ENCODE measurements at places on chromosomes 12 and 14.

DNA sequence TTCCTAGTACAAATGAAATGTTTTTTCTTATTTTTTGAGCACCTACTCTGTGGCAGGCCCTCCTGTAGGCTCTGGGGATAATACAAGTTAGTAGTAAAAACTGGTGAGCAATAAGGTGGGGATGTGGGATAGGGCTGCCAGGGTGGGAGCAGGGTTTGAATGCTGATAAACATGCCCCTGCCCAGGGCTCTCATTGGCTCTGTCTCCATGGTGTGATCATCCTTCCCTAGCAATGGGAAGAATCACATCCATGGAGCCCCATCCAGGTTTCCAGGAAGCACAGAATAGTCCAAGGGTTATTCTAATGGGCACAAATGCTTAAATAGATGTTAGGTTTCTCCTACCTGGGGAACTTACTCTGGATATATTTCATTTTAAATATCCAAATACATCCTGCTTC, 45.5 kb downstream of the GIT2 start:
- DNase-seq = no peak

GRCh38 chr12:19799895-19800602, 360.8 kb downstream of the AEBP2 start:
- no peak for DNase-seq

- DNase-seq = no peak
Observed at GRCh38 chr12:100024974-100025555, 40.3 kb upstream of the ANKS1B start.

GRCh38 chr12:45669093-45669492, 60.4 kb upstream of the ARID2 start:
- DNase-seq = no peak

- DNase-seq = no peak
Observed at GRCh38 chr14:95677179-95677835, 8.9 kb upstream of the TCL1B start.

DNA sequence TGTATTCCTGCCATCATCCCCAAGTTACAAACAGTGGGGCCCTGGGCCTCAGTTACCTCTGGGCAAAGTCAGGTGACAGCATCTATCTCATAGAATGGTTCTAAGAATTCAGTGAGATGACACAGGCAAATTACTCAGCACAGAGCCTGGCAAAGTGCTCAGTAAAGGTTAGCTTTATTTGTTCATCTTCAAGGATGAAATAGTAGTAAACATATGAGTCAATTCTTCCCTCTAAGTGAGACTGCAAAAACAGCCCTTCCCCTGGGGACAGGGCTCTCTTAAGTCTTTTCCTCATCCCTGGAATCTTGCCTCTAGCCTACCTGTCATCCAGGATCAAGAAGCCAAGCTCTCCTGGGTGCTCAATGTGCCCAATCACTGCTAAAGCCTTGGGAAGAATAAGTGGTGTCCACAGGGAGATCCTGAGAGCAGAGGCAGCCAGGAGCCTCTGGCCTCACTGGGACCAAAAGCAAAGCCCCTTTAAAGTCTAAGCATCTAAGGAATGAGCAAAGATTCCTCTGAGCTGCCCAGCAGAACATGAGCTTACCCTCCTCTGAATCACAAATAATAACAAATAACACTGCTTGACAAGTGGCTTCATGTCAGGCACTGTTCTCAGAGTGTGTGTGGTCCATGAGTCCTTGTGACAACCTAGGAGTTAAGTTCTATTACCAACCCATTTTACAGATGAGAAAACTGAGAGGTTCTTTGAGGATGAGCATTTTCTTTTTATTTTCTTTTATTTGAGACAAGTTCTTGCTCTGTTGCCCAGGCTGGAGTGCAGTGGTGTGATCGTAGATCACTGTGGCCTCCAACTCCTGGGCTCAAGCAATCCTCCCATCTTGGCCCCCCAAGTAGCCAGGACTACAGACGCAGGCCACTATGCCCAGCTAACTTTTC, 12.1 kb downstream of the NUAK1 start:
- no peak for DNase-seq

DNA sequence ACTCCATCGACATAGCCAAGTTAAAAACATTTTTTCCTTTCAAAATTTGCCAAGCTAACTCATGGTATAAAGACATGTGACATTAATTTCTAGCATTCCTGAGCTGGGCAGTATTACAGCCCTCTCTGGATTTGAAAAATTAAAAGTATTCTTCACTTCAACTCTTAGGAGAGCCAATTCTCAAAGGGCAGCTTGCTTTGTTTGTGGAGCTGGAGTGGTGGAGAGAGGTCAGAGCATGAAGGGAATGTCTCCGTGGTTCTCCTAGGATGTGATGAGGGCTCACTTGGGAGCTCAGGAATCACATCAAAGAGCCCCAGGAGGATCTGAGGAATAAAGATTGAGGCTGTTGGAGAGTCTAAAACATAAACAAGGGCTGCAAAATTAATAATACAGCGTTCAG, 46.9 kb upstream of the RGS6 start:
- DNase-seq = no peak

DNA sequence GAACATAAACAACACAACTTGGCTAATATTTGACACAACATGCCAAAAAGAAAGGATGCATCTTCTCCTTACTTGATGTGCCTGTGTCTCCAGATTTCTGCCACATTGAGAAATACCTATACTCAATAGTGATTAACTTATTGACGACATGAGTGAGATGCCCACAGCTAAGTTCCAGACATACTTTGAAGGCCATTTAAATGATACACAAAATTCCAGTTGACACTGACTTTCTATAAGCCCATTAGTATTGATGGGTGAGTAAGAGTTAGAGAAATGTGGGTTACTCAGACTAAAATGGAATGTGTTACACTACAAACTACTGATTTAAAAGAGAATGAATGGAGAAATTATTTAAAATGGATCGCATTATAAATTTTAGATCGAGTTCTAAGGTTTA, 838.2 kb upstream of the MGAT4C start:
- no peak for DNase-seq

DNA sequence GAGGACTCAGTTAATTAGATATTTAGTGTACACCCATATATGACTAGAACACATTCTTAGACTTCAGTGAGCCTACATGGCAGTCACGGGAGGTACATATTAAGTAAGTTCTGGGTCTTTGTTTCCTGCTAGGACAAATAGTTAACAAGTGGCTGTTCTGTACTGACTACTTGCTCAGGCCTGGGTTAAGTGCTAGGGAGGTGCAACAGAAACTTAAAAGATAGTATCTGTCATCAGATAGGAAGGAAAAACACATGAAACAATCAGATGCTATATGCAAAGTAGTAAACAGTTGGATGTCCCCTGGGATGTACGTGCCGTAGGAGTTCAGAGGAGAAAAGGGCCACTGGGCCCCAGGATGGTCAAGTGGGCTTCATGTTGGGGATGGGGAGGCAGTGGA, 59.5 kb downstream of the SLC4A8 start:
- no peak for DNase-seq

DNA sequence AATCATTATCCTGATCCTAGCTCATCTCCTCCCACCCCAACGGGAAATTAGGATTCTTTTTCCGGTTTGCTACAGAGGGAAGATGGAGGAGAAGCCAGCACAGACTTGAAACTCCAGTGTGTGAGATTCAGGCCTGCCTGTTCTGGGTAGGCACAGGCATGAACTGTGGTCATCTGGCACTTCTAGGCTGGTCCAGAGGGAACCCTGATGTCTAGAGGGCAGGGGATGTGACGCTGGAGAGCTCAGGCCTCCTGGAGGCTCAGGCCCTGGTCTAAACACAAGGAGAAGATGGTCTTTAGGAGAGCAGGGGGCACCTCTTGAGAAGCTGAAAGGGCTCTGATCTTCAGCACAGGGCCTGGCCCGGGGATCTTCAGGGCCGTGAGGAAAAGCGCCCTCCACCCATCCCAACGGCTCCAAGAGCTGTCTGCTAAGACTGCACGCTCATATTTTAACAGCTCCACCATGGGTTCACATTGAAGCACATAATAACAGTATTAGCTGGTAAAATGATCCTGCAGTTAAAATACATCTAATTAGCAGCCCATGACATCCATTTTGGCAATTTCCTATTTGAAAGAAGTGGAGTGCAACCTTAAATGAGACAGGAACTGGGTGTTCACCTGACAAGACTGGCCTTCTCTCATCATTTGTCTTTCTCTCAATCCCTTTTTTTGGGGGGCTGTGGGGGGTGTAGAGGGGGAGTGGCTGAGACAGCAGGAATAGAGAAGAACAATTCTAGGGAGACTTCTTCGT, 35.4 kb downstream of the BCL11B start:
- no peak for DNase-seq

- no peak for DNase-seq
Observed at GRCh38 chr14:22651586-22651985, 7.4 kb upstream of the OR6J1 start.

DNA sequence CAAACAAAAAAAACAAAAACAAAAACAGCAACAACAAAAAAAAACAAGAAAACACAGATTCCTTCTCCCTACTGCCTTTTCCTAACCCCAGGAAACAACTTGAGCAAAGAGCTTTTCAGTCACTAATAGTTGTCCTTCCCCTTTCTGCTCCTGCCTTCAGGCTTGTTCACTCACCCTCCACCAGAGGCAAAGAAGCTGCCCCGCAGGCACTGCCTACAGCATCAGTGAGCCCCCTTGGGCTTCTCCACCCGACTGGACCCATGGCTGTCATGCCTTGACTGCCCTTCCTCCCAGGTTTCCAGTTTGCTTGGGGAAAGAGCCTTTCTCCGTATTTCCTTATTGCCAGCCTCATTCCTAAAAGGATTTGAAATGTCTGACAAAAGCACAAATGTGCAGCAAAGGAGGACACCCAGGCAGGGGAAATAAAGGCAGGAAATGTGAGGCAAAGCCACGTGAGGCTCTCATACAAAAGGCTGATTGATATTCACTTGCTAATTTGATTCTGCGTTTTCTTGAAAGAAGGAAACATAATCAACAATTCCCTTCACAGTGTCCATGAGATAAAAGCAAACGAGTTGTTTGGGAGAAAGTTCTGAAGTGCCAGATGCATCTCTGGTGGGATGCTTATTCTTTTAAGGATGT, 85.7 kb downstream of the GPATCH2L start:
- DNase-seq = no peak

GRCh38 chr14:74135426-74135825, 50.7 kb downstream of the LIN52 start:
- DNase-seq = no peak

GRCh38 chr14:104461676-104462449, 117.7 kb upstream of the C14orf180 start:
- no peak for DNase-seq

DNA sequence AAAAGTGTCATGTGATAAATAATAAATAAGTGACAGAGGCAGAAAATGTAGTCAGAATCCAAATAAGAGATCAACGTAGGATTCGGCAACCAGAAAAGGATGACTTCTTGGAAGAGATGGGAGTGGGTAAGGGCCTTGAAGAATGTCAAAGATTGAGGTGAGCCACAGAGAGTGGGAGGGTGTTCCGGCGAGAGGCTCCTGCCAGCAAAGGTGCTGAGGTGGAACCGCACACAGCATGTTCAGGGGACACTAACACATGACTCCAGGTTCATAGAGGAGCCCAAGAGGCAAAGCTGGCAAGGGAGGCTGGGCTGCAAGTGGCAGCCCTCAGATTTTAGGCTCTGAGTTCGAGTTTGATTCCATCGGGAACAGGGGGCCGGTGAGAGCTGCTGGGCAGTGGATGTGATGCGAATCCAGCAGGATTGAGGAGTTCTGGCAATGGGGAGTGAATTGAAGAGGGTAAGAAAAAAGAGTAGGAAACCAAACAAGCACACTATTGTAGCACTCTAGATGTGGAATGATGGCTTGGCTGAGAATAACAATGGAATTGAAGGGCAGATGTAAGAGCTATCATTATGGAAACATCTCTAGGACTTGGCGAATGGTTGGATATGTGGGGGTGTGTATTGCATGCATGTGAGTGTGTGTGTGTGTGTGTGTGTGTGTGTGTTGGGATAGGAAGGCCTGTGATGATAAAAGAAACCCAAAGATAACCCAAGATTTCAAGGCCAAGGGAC, 36.5 kb downstream of the LRRC74A start:
- DNase-seq = no peak

DNA sequence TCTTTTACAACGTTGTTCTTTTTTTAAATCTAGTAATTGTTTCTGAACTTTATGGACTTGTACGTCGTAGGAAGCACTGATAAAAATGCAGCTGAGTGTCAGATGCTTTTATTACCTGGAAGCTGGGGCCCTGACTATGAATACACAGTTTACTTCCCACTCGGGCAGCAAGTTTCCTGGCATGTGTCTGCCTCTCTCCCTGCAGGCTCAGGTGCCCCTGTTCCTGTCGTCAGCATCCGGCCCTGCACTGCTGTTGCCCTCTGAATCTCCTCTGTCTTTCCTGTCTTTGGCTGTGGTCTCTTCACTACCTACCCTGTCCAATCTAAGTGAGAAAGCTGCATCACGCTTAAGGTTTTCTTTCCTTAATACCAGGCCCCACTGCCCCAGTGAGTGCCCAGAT, 75.8 kb downstream of the PELI2 start:
- no peak for DNase-seq

DNA sequence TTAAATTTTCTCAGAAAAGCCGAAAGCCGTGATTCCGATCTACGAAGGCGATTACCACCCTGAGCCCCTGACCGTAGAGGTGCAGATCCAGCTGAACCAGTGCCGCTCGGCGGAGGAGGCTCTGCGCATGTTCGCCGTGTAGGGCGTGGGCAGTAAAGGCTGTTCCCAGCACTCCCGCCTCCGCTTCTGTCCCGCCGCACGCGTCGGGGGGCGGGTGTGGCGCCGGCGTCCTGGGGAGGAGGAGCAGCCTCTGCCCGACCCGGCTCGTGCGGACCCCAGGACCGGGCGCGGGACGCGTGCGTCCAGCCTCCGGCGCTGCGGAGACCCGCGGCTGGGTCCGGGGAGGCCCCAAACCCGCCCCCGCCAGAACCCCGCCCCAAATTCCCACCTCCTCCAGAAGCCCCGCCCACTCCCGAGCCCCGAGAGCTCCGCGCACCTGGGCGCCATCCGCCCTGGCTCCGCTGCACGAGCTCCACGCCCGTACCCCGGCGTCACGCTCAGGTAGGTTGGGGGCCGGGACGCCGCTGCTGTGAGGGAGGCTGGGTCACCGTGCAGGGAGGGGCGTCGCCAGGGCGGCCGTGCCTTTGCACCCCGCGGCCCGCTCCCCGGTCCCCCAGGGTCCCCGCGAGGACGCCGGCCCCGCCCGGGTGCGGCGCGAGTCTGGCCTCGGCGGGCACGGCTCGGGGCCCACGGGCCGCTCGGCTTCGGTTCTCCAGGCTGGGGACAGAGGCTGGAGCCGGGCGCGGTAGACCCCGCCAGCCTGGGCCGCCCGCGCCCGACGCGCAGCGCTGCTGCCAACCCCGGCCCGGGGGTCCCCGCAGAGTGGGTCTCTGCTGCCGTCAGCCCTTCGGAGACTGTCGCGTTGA, at the start of gene B3GNT4:
B3GNT4 (plus strand) TSS at position 409 of the 866 bp plus-strand sequence. CDS start 910 bp downstream, outside the sequence.
- peak; percentile 71 for DNase-seq

Data from activated CD4-positive, alpha-beta T cell treated with anti-CD3 and anti-CD28 coated beads, Interleukin-2, amount 50 U/mL, for 1 hour (primary cell).